Vein endothelial cell (primary cell): ENCODE measurements at places on chromosomes 2 and 18. TPM values are rescaled to one million over a fixed set of nuclear protein-coding genes. Genes with fewer than 3 reads are reported as not detected.

DPYSL5 gene
- total RNA-seq: not detected in 2 replicates

AGXT gene
- not detected in 2 replicates for total RNA-seq

KIF5C gene
- 0.29 and 0.33 TPM in 2 replicates for total RNA-seq

CHRND gene
- not detected in 2 replicates for total RNA-seq

GPAT2 gene
- total RNA-seq: 12.8 and 18.3 TPM in 2 replicates

GAD1 gene
- total RNA-seq: 0.33 TPM in 1 of 2 replicates, not detected in the other

M1AP gene
- total RNA-seq: not detected in 2 replicates

MAPK4 gene
- total RNA-seq: not detected in 2 replicates

TUBB8B gene
- total RNA-seq: not detected in 2 replicates

SERPINB10 gene
- total RNA-seq: not detected in 2 replicates

IL36B gene
- total RNA-seq: not detected in 2 replicates

RASGRP3 gene
- 117 and 201 TPM in 2 replicates for total RNA-seq

SERPINB13 gene
- not detected in 2 replicates for total RNA-seq

KANSL1L gene
- 11.4 and 16.7 TPM in 2 replicates for total RNA-seq

RAX gene
- total RNA-seq: not detected in 2 replicates

TMEFF2 gene
- under 0.01 TPM in 1 of 2 replicates, not detected in the other for total RNA-seq

COL6A3 gene
- total RNA-seq: 4.6 and 25.7 TPM in 2 replicates
